ENCODE measurements at places on chromosomes 5 and 9.

GRCh38 chr9:103371152-103371551, 376.0 kb downstream of the CYLC2 start:
- DNase-seq, result no peak

DNA sequence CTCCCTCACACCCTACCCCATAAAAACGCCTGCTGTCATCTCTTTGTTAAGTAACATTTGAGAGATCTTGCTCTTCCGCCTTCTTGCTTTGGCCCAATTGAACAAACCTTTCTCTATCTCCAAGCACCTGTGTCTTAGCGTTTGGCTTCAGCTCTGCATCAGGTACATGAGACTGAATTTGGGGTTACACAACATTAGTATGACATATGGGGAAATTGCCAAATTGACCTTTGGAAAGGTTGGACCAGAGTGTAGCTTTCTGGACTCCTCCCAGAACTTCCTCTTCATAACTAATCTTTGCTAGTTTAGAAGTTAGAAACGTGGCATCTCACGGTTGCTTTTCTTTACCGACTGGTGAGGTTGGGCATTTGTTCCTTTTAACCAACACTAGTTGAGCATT, 3.5 kb upstream of the EXOSC3 start:
- DNase-seq, result no peak

DNA sequence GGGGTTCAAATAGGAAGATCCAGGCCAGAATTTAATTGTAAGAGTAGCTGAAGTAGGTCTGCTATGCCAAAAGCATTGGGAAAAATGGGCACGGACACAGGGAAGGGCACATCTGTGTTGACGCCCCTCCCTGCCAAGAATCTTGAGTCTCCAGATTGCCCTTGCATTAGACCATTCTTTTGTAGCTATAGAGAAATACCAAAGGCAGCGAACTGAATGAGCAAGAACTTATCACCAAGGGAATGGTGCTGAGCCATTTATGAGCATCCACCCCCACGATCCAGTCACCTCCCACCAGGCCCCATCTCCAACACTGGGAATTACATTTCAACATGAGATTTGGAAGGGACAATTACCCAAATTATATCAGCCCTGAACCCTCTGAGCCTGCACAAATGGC, 18.0 kb upstream of the GDA start:
- DNase-seq, result no peak

DNA sequence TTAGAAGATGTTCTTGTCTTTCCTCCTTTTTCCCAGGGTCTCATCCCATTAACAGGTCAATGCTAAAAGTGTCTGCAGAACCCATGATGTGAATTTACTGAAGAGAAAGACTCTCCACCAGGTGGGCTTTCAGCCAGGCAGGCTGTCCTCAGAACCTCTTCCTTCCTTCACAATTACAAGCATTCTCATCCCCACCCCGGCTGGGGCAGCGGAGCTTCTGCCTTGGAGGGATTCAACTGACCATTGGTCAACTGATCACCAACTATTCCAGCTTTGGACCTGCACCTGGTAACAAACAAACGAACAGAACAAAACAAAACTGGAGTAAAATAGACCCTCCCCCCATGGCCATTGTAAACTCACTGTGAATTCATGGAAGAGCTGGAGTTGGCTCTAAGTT, 12.6 kb downstream of the IL9 start:
- DNase-seq, result no peak

- DNase-seq, result no peak
Measured at GRCh38 chr5:180160789-180161188, 48.2 kb downstream of the RASGEF1C start.

- no peak for DNase-seq
Measured at GRCh38 chr5:100889165-100889743, 13.8 kb downstream of the ST8SIA4 start.

DNA sequence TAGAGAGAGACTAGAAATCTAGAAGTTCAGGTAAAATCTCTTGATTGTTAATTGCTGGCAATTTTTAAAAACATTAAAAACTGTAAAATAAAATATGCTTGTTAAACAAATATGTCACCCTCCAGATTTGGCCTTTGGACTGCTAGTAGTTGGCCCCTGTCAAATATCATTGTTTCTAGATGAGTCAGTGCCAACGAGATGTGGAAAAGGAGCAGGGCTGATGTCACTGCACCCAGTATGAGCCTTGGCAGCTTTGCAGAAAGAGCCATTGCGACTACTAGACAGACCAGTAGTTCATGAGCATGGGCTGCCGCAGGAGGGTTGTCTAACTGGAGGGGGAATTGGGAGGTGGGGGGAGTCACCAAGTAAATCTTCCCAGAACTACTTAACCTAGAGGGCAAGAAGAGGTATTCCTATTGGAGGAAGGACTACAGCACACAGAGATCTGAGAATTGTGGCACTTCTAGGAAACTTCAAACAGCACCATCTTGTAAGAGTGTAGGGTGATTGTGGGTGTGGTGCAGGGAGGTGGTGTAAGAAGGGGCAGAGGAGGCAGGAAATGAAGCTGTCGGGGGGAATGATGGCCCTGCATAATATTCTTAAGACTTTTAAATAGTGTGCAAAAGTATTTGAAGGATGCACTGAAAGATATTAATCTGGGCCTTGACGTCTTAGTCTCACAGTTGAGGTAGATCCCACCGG, 7.1 kb upstream of the DOCK2 start:
- DNase-seq, result no peak
